ENCODE measurements at places on chromosomes 1 and 21.
A peak's percentile ranks its signal among the peaks of the same experiment; 100 is the strongest.

DNA sequence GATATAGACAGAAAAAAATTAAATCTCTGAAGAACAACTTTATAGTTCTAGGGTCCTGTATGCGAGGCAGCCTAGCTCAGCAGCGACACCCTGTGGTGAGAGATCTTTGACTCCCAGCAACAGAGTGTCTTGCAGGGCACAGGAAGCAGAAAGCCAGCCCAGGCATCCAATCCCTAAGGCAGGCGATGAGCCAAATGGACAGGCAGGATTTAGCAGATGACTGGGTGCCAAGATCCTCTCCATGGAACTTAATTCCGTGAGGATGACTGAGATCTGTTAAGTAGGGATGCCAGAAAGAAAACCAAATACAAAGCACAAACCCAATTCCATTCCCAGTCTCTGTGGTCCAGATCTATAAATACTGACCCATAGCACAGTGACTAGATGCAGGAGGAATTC, 38.8 kb downstream of the HLCS start:
- DNase-seq, result peak; percentile 73

DNA sequence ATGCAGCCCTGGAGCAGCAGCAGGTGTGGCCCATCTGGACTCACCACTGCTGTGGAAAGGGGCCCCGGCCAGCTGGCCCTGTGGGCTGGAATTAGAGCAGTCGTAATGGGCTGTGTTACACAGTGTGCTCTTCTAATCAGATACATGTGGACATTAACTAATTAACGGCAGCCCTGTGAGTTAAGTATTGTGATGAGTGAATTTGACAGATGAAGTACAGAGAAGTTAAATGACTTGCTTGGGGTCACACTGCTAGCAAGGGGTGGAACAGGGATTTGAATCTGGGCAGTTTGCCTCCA, 58.6 kb downstream of the MDM4 start:
- no peak for DNase-seq

DNA sequence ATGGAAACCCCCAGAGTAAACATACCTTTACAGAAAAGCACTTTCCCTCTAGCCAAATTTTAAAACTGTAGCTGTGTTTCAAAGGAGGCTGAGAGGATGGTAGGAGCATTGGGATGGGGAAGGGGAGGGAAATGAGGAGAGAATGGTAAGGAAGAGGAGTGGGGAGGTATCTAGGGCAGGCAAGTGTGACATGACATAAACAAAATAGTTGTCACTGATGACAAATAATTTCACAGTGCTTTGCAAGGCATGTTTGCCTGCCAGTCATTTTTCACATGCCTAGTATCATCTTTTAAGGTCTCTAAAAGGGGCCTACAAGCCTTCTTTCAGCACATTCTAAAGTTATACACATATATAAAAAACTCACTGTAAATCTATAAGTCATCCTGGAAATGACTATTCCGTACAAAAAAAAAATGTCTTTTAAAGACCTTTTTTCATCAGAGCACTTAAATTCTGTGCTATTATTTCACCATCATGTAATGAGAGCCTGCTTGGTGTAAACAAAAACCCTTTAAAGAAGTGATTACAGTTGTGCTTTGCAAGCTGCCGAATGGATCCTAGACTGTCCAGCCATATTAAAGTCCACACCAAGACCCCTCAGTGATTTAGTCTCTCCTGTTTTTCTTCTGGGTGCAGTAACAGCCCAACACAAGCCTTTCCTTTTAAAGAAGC, 38.4 kb downstream of the HLX start:
- no peak for DNase-seq

DNA sequence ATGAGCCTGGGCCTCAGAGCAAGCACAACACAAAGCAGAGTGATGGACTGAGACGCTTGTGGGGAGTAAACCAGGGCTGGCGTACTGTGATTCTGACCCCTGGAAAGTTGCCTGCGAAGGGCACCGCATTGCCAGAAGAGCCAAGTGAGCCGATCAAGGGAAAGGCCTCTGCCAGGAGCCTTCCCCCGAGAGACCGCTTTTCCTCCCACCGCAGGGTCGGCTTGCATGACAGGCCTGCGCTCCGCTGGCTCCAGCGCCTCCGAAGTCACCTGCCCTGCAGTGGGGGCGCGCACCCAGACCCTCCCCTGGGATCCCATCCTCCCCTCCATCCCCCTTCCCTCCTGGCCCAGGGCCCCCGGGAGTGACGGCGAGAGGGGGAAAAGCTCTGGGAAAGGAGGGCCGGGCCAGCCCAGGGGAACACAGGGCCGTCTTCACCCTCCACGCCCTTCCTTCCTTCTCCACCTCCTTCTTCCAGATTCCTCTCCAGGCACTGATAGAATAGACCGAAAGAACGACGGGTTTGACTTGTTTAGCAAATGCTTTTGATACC, 165.0 kb downstream of the TRIM33 start:
- no peak for DNase-seq

DNA sequence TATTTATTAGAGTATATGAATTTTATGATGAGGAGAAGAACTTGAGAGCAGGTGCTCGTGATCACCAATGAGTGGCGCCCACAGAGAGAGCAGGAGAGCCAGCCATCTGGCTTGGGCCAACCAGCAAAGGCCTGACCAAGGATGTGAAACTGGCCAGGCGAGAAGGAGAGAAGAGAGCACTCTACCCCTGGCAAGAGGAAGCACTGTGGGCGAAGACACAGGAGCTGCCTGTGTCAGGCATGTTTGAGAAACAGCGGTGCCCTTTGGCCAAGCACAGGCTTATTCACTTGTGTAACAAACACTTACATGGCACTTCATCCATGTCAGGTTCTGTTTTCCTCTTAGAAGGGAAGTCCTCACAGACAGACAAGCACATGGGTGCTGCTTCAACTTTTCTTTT, 4.2 kb upstream of the SIPA1L2 start:
- DNase-seq, result no peak

DNA sequence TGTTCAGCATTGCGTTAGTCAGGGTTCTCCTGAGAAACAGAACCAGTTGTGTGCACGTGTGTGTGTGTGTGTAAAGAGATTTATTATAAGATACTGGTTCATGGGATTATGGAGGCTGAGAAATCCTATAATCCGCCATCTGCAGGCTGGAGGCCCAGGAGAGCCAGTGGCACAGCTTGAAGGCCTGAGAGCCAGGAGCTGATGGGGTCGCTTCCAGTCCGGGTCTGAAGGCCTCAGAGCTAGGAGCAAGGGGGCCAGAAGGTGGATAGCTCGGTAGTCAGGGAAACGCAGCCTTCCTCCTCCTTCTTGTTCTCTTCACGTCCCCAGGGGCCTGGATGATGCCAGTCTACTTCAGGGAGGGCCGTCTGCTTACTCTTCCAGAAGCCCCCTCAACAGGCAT, 37.7 kb downstream of the FAAP20 start:
- no peak for DNase-seq

- DNase-seq, result no peak
Measured at GRCh38 chr1:87291107-87291506, 37.6 kb upstream of the LMO4 start.

DNA sequence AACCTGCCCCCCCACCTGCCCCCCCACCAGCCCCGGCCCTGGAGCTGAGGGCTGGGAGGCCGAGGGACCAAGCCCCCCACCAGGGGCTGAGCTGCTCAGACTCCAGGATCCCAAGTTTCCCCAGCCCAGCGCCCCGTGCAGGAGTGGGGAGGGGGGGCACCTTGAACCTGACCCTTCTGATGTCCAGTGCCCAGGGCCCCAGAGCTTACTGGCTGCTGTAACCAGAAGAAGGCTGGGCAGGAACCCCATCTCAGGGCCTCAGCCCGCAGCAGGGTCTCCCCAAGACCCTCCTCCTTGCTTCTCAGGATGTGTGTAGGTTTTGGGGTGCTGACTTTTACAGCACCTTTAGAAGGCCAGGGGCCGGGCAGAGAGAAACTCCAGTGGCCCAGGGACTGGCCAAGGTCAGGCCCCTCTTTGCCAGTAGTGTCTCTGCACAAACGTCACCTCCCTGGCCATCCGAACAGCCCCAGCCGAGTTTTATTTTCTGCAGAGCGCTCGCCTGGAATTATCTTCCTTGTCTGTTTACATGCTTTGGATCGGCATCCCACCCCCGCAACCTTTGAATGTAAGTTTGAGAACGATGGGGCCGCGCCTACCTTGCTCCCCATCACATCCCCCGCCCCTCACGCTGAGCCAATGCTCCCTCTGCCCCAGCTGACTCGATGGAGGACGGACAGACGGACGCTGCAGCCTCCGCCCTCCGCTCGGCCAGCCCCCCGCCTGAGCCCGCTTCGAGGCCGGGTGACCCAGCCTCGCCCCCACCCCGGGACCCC, 70.1 kb upstream of the CASZ1 start:
- DNase-seq, result no peak

GRCh38 chr1:22171951-22172715, 29.2 kb upstream of the WNT4 start:
- no peak for DNase-seq

Data from hippocampal formation (tissue), 2 donors.